Stimulated activated CD4-positive, alpha-beta T cell treated with anti-CD3 and anti-CD28 coated beads, Interleukin-1b, Interleukin-23, amount 100 ng/mL, for 1 hour (primary cell): ENCODE measurements at places on chromosomes 11 and 22.
A peak's percentile ranks its signal among the peaks of the same experiment; 100 is the strongest.

DNA sequence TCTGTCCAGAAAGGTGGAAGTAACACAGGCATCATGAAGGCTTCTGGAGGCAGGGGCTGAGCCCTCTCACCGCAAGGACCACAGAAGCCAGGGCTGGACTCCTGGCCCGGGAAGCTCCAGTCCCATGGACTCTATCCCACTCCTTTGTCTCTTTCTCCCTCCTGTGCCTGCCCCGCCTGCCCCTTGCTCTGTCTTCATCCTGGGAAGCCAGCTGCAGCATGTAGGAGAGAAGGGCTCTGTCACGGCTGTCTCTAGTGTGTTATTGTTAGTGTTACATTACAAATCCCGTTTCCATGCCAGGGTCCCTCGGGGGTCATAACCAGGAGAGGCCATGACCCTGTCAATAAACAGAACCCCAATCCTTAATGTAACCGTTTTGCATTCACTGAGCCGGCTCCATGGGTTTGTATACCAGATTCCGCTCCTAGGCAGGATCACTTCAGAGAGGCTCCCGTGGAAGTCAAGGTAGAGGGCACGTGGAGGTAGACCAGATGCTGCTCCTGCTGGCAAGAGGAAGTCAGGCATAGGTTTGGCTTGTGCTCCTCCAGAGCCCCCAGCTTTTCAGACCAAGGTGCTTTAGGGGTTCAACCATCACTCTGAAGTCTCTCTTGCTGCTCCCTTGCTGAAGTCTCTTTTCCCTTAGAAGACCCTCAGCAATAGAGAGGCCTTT, 293.2 kb downstream of the ETS1 start:
- no peak for DNase-seq

DNA sequence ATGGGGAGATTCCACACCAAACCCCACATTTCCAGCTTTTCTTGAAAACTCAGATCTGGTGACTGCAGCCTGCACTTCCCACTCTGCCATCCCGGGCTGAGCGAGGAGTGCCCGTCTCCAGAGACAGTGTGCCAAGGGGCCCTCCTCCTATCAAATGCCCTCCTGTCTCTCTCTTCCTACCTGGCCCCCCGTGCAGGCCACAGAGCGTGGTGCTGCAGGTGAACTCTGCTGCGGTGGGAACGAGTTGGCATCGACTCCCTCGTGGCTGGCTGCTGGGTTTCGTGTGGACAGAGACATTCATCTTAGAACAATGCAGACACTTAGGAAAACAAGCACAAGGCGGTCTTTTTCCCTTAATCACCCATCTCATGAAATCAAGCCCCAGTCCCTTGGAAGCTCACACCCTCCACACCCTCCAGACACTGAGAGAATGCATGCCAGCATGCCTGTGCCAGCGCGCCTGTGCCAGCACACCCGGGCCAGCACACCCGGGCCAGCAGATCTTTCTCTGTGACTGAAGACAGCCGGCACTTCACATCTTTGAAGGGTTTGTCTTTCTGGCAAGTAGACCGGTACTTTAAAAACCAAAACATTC, 65.0 kb downstream of the PARVB start:
- DNase-seq, result no peak

DNA sequence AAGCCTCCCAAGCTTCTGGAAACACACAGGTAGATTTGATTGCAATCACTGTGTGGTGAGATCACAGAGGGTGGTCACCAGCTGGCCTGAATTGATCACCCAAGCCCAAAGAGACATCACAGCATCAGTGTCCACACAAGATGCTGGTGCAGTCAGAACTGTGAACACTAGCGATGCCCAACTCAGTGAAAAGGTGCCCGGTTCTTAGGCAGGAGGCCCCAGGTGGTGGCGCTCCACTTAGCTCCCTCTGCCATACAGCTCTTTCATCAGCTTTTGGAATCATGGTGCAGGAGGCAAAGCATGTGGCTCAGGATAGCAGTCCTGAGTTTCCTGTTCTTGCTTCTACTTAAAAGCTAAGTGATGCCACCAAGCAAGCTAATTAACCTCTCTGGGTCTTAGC, 11.1 kb downstream of the DGCR2 start:
- DNase-seq, result no peak

DNA sequence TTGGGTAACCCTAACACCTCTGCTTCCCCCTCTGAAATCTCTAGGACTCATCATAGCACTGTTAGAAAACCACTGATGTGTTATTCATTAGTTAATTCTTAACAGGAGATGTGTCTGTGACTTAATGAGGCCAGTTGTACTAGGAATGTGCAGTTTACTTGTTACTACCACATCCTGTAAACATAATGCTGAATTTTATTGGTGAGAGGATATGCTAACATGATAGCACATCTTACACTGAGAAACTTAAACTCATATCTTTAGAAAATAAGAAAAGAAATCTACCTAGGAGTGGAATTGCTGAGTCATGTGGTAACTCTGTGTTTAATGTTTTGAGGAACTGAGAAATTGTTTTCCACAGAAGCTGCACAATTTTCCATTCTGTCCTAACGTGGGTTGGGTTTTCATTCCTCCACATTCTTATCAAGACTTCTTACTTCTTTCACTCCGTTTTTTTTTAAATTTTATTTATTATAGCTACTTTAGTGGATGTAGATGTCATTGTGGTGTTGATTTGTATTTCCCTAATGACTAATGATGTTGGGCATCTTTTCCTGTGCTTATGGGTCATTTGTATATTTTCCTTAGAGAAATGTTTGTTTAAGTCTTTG, 33.7 kb downstream of the RNF121 start:
- DNase-seq, result no peak

GRCh38 chr11:16179676-16180075, 176.7 kb downstream of the SOX6 start:
- DNase-seq, result no peak

DNA sequence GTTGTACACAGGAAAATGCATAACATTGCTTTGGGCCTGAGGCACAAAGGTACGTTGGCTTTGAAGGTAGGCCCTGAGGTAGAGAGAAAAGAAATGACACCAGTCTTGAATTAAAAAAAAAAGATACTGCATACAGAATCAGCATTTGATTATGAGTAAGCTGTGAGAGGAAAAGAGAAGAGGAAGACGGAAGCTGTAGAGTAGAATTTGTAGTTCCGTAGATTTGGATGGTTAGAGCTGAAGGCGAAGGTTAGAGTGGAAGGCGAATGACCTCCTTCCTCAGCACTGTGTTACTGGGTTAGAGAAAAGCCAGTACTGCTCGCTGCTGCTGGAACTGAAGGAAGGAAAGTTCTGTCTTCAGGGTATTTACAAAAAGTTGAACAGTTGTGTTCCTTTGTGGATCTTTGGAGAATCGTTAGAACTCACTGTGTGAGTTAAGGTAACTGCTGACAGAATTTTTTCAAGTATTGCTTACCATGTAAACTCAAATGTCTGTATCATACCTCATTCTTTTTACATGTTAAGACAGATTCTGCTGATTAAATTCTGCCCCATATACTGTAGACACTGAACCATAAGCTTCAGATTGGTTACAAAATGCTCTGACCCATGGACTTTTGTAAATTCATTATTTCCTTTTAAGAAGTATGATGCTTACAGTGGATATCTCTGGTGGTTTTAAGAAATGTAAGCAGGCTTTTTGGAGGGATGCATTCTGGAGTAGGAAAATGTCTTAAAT, 50.2 kb downstream of the MCAM start:
- DNase-seq, result no peak

DNA sequence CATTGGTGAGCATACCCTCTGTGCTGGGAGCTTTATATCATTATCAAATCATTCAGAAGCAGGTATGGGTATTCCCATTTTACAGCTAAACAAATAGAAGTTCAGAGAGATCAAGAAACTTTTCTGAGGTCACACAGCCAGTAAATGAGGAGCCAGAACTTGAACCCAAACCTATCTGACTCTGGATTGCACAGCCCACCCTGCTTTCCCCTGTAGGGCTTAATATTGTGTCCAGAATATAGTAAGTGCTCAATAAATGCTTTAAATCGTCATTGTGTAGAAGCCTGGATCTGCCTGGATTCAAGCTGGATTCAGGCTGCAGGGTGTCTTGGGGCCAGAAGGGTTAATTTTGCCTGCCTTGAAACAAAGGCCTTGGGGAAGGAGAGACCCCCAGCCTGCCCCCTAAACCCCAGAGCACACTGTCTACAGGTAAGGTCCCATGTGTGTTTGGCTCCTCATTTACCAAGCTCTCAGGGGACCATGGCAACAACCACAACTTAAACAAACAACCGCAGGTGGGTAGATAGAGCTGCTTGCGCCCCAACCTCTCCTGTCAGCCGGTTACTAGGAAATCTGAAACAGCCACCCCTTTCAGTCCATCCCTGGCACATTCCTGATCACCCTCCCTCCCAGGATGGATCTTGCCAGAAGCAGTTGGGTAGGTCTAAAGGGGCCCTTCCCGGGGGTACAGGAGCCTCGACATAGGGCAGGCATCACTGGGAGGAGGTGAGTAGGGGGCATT, 3.0 kb upstream of the SEC14L3 start:
- DNase-seq, result no peak

- peak; percentile 34 for DNase-seq
Observed at GRCh38 chr11:113305440-113306336, 8.7 kb upstream of the TTC12 start.
